ENCODE measurements at places on chromosomes 16 and 17.

GRCh38 chr16:9800186-9800738 is 382.0 kb downstream of the GRIN2A start:
- no peak for DNase-seq

- DNase-seq, result peak; percentile 52
Observed at GRCh38 chr16:48231727-48232492, 12.2 kb upstream of the LONP2 start.

- peak; percentile 75 for DNase-seq
Observed at GRCh38 chr16:11632455-11632939, 35.8 kb upstream of the SNN start.

DNA sequence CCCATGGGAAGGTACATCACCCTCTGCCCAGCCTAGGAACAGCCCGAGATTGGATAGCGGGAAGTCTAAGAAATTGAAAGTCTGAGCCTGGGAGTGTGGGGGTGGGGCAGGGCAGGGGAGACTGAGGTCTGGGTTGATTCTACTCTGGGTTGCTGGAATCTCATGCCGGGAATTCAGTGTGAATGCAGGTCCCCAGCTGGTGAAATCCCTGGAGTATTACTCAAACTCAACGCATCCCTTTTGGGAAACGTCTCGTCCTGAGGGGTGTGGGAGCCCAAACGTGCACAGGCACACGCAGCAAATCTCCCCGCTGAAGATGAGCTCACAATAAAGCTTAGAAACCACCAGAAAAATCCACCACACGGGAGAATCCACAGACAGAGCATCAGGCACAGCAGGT is 55.4 kb downstream of the SOCS1 start:
- DNase-seq, result no peak

DNA sequence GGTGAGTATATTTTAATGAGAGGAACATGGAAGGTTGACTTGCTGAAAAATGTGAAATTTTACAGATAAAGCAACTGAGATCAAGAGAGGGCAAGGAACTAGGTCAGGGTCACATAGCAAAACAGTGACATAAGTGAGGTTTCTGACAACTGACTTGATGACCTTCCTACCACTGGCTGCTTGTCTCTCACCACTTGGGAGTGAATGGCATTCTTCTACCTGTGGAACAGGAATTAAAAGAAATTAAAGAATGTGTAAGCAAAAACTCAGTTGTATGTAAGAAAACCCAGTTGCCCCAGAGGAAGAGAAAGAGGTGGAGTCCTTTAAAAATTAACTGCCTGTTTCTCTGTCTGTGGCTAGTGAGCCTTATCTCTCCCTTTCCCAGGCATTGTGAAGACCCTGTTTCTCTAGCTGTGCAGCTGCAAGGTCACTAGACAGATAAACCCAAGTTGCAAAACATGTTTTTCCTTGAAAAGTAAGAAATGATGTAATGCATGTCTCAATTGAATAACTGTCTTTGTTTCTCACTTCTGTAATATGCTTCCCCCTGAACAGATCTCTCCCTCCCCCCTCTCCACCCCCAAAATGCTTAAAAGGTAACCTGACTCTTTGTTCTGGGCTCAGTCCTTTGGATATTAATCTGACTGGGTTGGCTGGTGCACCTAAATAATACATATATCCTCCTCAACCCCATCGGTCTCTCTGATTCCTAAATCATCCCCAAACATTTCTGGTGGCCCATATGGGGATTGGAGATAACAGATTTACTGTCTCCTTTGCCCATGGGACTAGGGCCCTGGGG is 23.4 kb downstream of the ACSM1 start:
- DNase-seq, result no peak

GRCh38 chr17:65896889-65897288 is 295.0 kb downstream of the CEP112 start:
- DNase-seq, result no peak

- DNase-seq, result no peak
Observed at GRCh38 chr17:19539040-19539399, 5.4 kb downstream of the SLC47A1 start.
